ENCODE measurements at places on chromosomes 12 and 14. TPM values are rescaled to one million over a fixed set of nuclear protein-coding genes. Genes with fewer than 3 reads are reported as not detected.

DNA sequence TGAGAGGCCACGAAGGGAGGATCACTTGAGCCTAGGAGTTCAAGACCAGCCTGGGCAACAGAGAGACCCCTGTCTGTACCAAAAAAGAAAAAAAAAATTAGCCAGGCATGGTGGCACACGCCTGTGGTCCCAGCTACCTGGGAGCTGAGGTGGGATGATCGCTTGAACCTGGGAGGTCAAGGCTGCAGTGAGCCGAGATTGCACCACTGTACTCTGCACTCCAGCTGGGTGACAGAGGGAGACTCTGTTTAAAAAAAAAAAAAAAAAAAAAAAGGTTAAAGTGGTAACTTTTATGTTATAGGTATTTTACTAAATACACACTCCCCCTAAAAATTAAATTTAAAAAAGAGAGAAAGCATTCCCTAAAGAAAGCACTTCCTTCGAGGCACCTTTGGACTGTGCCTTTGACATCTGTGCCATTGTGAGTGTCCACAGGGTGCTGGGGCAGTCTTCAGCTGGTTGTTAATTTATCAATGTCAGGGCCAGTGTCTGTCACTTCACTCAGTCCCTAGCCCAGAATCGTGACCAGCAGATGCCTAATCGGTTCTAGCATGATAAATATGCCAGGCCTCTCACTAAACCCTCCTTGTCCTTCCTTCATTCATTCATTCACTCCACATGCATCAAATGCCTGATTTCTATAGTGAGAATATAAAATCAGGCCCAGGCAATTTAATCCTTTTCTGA lies 63.1 kb downstream of the B4GALNT3 start:
- no peak for DNase-seq
- H3K36me3 ChIP-seq: no peaks in the 10 kb centered on the region

DNA sequence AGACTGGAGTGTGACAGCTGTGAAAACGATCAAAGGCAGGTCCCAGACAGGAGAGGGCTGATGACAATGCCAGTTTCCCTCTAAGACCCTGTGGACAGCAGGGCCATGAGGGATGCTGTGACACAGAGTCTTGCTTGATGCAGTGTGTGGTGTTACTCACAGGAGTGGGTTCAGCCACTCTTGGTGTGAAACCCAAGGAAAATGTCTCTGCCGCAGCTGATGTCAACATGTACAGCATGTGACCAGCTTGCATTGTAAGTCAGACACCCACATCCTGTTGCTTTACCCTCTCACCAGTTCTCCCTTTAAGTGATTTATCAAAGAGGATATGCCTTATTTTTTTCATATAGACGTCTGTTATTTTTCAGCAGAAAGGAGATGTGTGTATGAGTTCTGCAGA lies 268.6 kb downstream of the BTG1 start:
- DNase-seq: no peak
- no peak overlapping the region for H3K4me3 ChIP-seq
- H3K27ac ChIP-seq: no peak overlapping the region
- no peaks in the 10 kb centered on the region for H3K36me3 ChIP-seq
- H3K4me1 ChIP-seq: no peaks in the 10 kb centered on the region

GRCh38 chr12:131445795-131446194 lies 265.1 kb upstream of the SFSWAP start:
- H3K4me3 ChIP-seq: no peak overlapping the region
- no peak overlapping the region for H3K27ac ChIP-seq

- no peaks in the 10 kb centered on the region for H3K4me1 ChIP-seq
- no peak for DNase-seq
- H3K27me3 ChIP-seq: no peaks in the 10 kb centered on the region
- H3K27ac ChIP-seq: no peak overlapping the region
These were observed 688.0 kb downstream of the VRK1 start for GRCh38 chr14:97485201-97485600.

GRCh38 chr14:55927028-55927427 lies 191.2 kb upstream of the PELI2 start:
- no peak for DNase-seq
- no peaks in the 10 kb centered on the region for H3K27me3 ChIP-seq
- H3K4me1 ChIP-seq: peaks cover 9% of the 10 kb centered on the region
- H3K27ac ChIP-seq: no peak overlapping the region

GRCh38 chr14:30966415-30967363 lies 58.8 kb upstream of the AP4S1 start:
- H3K4me1 ChIP-seq: no peaks in the 10 kb centered on the region
- H3K36me3 ChIP-seq: 0 out of 2 replicates have a peak, but pooled peaks cover 3% of the 10 kb centered on the region
- no peak overlapping the region for H3K27ac ChIP-seq

- no peak overlapping the region for H3K4me3 ChIP-seq
- peaks cover 25% of the 10 kb centered on the region for H3K36me3 ChIP-seq
- H3K4me1 ChIP-seq: no peaks in the 10 kb centered on the region
- H3K27ac ChIP-seq: no peak overlapping the region
- DNase-seq: no peak
These were observed 48.5 kb downstream of the TBK1 start for GRCh38 chr12:64500394-64500793.

GRCh38 chr12:83224012-83224411 lies 537.3 kb downstream of the TMTC2 start:
- no peak overlapping the region for H3K27ac ChIP-seq
- no peaks in the 10 kb centered on the region for H3K27me3 ChIP-seq
- H3K4me3 ChIP-seq: no peak overlapping the region
- no peaks in the 10 kb centered on the region for H3K4me1 ChIP-seq
- peak; percentile 4 for DNase-seq

- H3K27me3 ChIP-seq: no peaks in the 10 kb centered on the region
- no peak for DNase-seq
- no peaks in the 10 kb centered on the region for H3K36me3 ChIP-seq
These were observed 10.0 kb upstream of the IFI27L2 start for GRCh38 chr14:94139421-94139820.

- H3K36me3 ChIP-seq: 0 out of 2 replicates have a peak, but pooled peaks cover under 1% of the 10 kb centered on the region
- H3K4me3 ChIP-seq: no peak overlapping the region
- no peaks in the 10 kb centered on the region for H3K4me1 ChIP-seq
- no peak for DNase-seq
These were observed 30.2 kb upstream of the SRGAP1 start for GRCh38 chr12:63814146-63814772.

GRCh38 chr14:93997082-93997481 lies at the start of gene CCDC197:
TSS of gene CCDC197 (plus strand) at chr14:93997301. CDS start at chr14:93998132, 831 bp downstream.
- H3K4me3 ChIP-seq: no peak within 1 kb of the TSS
- H3K27ac ChIP-seq: no peak within 1 kb of the TSS
- no peaks in the 10 kb centered on the region for H3K4me1 ChIP-seq
- DNase-seq: no peak
- no peaks in the 10 kb centered on the region for H3K36me3 ChIP-seq

GRCh38 chr12:101670007-101670671 lies 27.3 kb upstream of the CHPT1 start:
- DNase-seq: peak; percentile 59
- no peak overlapping the region for H3K4me3 ChIP-seq
- no peaks in the 10 kb centered on the region for H3K36me3 ChIP-seq

GRCh38 chr14:75835156-75835725 lies 146.6 kb downstream of the TGFB3 start:
- no peaks in the 10 kb centered on the region for H3K27me3 ChIP-seq
- DNase-seq: no peak
- H3K27ac ChIP-seq: no peak overlapping the region
- no peaks in the 10 kb centered on the region for H3K36me3 ChIP-seq

GRCh38 chr12:46386877-46387629 lies 14.5 kb upstream of the SLC38A2 start:
- H3K27ac ChIP-seq: peak overlapping the region; percentile 89
- H3K36me3 ChIP-seq: no peaks in the 10 kb centered on the region
- peak; percentile 67 for DNase-seq
- peaks cover 76% of the 10 kb centered on the region for H3K4me1 ChIP-seq
- no peaks in the 10 kb centered on the region for H3K27me3 ChIP-seq

DNA sequence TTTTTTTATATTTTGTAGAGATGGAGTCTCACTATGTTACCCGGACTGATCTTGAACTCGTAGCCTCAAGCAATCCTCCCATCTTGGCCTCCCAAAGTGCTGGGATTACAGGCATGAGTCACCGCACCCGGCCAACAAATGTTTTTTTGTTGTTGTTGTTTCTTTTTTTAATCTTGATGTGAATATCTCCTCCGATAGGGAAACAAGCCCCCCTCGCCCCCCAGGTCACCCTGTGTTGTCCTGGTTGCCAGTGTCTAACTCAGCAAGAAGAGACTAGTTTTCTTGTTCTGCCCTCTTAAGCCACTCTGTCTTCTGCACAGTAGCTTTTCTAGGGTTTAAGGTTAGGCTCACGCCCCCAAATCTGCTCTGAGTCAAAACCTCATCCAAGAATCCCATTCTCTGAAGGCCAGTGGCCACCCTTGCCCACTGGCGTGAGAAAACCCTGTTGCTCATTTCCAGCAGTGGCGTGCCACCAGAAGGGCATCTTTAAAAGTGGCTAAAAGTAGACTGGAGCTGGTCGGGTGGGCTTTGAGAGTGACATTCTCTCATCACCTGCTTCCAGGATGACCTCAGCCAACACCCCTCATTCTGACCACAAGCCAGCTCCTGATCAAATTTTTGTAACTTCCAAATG lies 42.7 kb downstream of the C14orf132 start:
- H3K4me3 ChIP-seq: no peak overlapping the region
- H3K36me3 ChIP-seq: no peaks in the 10 kb centered on the region
- DNase-seq: no peak
- H3K27ac ChIP-seq: no peak overlapping the region

DNA sequence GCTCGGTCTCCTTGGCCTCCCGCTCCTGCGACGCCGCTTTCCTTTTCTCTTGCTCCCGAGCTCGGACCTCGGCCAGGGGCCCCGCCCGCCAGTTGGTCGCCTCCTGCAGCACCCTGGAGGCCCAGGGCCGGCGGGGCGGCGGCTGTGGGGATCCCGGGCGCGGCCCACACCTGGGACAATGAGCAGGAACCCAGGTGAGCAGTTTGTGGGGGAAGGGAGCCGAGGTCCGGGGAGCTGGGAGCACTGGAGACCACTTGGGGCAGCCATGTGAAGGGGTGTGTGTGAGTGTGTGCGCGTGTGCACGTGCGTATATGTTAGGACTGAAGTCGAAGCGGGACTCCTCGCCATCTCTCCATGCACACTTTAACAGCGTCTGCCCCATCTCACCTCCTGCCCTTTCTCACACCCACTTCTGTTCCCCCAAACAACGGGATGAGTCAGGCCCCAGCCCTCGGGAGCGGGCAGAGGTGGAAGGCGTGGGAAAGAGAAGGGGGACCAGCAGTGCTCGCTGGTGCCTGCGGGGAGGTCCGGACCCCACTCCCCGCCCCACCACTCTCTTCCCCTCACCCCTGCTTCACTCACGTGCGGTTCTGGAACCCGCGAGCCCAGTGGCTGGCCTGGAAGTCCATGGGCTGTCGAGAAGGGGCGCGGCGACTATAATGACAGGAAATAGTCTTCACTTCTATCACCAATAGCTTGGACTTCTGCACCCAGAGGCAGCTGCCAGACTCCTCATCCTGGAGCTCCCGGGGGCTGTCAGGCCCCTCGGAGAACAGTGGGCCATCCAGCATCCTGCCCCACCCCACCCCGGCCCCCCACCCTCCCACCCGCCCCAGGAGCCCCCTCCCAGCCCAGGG lies 450 bp downstream of the DDN start:
- no peak overlapping the region for H3K27ac ChIP-seq
- peak; percentile 65 for DNase-seq
- no peaks in the 10 kb centered on the region for H3K36me3 ChIP-seq
- H3K4me3 ChIP-seq: peak overlapping the region; percentile 63
- peaks cover 79% of the 10 kb centered on the region for H3K27me3 ChIP-seq

DNA sequence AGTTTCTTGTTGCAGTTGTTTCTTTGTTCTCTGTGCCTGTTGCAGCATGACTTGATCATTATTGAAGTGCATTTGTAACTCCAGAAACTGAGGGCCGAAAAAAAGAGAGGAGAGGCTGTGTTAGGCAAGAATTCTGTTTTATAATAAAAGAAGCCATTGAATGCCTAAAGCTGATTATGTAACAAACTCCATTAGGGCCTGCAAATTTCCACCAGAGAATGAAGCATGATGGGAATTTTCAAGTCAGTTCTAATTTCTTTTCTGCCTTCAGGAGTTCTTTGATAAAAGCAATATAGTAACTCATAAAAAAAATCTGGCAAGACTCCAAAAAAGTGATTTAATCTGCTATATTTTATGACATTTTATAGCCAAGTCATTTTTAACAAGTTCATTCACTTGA lies 156.7 kb upstream of the RASSF8 start:
- DNase-seq: no peak
- no peaks in the 10 kb centered on the region for H3K27me3 ChIP-seq
- no peaks in the 10 kb centered on the region for H3K36me3 ChIP-seq
- H3K4me3 ChIP-seq: no peak overlapping the region
- H3K27ac ChIP-seq: no peak overlapping the region

DNA sequence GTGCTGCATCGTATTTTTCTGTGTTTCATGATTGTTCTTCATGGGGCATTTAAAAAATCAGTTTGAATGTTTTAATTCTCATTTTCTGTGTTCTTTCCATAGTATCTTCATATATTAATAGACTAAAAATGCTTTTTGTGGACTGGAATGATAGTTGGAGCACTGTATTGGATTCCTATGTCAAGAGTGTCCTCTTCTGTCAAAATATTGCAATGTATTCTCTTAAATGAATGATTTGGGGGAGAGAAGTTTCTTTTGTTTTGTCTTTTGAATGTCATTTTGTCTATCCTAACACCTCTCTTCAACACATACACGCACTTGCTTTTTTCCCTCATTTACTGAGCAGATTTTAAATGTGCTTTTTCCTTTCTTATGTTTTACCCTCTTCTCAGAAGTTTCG lies 4.7 kb upstream of the EIF2S3B start:
- H3K27ac ChIP-seq: no peak overlapping the region

- no peak overlapping the region for H3K27ac ChIP-seq
- no peaks in the 10 kb centered on the region for H3K27me3 ChIP-seq
- H3K4me3 ChIP-seq: no peak overlapping the region
- DNase-seq: no peak
These were observed 17.5 kb downstream of the POLE2 start for GRCh38 chr14:49670475-49670874.

- no peaks in the 10 kb centered on the region for H3K27me3 ChIP-seq
- H3K4me3 ChIP-seq: no peak overlapping the region
- no peak overlapping the region for H3K27ac ChIP-seq
- no peak for DNase-seq
These were observed 85.7 kb upstream of the E2F7 start for GRCh38 chr12:77151030-77151429.

GRCh38 chr12:66756631-66757030 lies 77.8 kb upstream of the GRIP1 start:
- no peak overlapping the region for H3K4me3 ChIP-seq
- no peak for DNase-seq
- no peaks in the 10 kb centered on the region for H3K36me3 ChIP-seq
- no peak overlapping the region for H3K27ac ChIP-seq
- H3K27me3 ChIP-seq: no peaks in the 10 kb centered on the region

DNA sequence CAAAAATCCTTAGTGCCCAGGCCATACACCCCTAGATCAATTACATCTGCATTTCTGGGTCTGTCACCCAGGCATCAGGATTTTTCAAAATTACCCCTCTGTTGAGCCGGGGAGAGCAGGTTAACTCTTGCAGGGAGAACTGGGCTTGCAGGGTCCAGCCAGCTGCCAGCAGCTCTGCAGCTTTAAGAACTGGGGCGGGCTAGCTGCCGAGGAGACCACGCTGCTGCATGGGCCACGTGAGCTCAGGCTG lies at the start of gene DGLUCY:
DGLUCY (plus strand) TSS at position 245 of the 250 bp plus-strand sequence. CDS start 46,222 bp downstream, outside the sequence.
- no peaks in the 10 kb centered on the region for H3K27me3 ChIP-seq
- no peak for DNase-seq
- H3K27ac ChIP-seq: peak within 1 kb of the TSS; percentile 89
- no peaks in the 10 kb centered on the region for H3K36me3 ChIP-seq
- H3K4me3 ChIP-seq: peak within 1 kb of the TSS; percentile 46
- H3K4me1 ChIP-seq: peaks cover 41% of the 10 kb centered on the region

Gene KRT6A
- not detected for total RNA-seq

Gene GPR84
- not detected for total RNA-seq

Gene RASSF8
- 30.8 TPM for total RNA-seq

Gene SLC4A8
- 9.2 TPM for total RNA-seq

Gene TOGARAM1
- total RNA-seq: 9.8 TPM

Gene STAC3
- total RNA-seq: 3.0 TPM
